Stimulated activated CD8-positive, alpha-beta memory T cell treated with anti-CD3 and anti-CD28 coated beads, Interleukin-7, amount 100 ng/mL, for 1 hour (primary cell): ENCODE measurements at places on chromosomes 3 and 15.

DNA sequence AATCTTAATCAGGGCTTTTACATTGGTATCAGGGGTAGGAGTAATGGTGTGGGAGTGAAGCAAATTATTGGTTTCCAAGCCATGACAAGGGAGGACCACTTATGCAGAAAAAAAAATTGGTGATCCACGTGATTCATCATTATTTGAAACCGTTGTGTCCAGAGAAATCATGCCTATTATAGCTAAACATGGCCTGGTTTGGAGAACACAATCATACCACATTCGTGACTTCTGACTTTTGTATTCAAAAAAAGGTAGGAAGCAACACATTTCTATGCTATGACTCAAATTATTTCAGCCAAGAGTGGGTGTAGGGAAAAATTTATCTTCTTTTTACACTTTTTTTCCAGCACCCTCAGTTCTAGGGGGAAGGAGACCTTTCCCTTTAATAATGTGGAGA, 924.3 kb upstream of the GBE1 start:
- no peak for DNase-seq

DNA sequence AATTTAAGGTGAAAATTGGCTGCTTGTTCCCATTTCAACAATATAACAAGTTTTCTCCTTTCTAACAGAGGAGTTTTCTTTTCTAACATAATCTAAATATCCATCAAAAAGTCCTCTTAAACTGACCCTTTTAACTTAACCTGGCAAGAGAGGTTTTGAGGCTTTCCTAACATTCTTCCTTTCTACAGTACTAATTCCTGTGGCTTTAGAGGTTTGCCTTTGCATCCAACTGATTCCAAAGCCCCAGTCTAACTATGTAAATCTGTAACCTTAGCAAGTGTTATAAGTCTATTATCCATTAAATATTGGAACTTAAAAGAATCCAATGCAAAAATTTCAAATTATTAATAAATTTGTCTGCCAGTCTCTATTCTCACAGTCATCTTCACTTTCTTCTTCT, 134.1 kb downstream of the ISL2 start:
- DNase-seq: no peak

- no peak for DNase-seq
Measured at GRCh38 chr3:31010491-31010890, 116.0 kb upstream of the GADL1 start.

GRCh38 chr3:57890874-57891273, 117.3 kb upstream of the FLNB start:
- DNase-seq: no peak

GRCh38 chr3:58137306-58137705, 73.5 kb downstream of the DNASE1L3 start:
- DNase-seq: no peak

GRCh38 chr3:195543500-195544229, 540 bp upstream of the PPP1R2 start:
- no peak for DNase-seq

DNA sequence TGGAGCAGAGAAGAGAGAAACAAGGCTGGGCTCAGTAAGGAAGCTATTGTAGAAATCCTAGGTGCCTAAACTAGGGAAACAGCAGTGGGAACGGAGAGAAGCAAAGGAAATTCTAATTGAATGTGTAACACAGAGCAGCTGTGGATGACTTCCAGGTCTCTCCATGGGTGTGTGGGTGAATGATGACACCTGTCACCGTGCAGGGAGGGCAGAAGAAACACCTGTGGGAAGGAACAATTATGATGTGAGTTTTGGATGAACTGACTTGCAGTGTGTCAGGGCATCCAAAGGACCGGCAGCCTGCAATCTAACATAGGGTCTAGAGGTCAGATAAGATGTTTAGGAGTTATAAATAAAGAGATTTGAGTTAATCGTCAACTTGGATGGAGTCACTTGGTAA, 144.2 kb downstream of the RYR3 start:
- DNase-seq: no peak

DNA sequence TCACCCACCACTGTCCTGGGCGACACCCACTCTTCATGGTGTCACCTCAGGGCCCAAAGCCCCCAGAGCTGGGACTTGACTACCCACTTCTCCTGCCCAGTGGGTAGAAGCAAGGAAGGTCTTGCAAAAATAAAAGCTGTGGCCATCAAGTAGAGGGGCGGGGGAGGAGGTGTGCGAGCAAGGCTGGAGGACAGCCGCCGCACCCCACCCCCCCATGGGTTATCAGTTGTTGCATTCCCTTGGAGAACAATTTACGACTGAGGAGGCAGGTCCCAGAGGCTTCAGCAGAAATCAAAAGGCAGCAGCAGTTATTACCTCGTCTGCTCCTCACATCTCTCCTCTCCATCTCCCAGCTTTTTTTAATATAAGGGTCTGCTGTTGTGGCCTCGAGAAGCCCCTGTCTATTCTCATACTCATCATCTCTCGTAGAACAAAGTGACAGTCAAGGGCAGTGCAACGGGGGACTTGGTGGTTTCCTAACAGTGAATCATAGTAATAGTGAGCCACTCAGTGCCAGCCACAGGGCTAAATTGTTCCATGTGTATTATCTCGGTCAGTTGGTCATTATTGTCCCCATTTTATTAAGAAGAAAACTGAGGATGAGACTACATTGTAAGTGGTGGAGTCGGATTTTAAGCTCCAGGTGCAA, 116.4 kb downstream of the PDCD6IP start:
- DNase-seq: no peak

GRCh38 chr3:173737167-173737808, 339.7 kb downstream of the NLGN1 start:
- DNase-seq: no peak

DNA sequence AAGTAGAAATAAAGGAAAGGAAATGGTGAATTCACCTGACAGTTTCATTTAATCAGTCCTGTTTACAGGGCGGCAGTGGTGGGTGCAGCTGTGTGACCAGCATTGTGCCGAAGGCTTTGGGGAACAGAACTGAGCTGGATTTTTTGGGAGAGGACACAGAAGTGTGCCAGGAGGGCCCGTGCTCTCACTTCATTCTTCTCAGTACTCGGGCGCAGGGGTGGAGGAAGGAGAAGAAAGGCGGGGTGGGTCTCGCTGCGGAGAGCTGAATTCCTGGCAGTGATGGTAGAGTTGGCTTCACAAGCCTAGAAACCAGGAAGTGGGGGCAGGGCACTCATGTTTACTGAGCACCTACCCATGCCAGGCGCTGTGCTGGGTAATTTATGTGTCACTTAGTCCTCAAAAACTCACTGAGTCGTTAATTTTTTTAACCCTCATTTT, 64.6 kb downstream of the CRTC3 start:
- peak; percentile 75 for DNase-seq

DNA sequence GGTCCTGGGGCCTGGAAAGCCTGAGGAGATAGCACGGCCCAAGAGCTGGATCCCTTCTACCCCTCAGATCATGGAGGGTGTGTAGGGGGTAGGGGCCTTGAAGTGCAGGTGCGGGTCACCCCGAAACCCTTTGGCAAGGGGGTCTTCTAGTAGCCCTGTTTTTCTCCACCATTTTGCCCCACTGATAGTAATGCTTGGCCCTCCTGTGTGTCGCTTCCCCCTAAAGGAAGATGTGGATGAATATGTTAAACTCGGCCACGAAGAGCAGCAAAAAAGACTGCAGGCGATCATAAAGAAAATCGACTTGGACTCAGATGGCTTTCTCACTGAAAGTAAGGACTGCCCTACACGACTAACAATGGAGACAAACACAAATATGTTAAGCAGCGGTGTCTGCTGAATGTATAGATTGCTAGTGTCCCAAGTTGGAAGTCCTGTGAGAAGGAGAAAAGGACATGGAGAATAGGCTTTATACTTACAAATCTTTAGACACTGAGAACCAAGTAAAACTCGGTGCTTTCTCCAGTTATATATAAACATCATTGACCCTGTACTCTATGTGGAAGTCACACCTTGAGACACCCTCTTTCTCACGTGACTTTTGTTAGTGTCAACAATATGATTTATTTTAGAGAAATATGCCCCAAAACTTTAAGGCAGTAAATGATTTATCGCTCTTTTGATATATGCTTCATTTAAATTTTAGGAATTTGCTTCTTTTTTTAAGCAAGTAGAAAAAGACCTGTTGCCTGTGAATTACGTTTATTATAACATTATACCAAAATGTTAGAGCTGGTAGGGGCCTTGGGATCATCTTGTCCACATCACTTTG, 802 bp downstream of the RCN2 start:
- DNase-seq: no peak

GRCh38 chr3:101521211-101521701, 8.2 kb upstream of the SENP7 start:
- DNase-seq: no peak

DNA sequence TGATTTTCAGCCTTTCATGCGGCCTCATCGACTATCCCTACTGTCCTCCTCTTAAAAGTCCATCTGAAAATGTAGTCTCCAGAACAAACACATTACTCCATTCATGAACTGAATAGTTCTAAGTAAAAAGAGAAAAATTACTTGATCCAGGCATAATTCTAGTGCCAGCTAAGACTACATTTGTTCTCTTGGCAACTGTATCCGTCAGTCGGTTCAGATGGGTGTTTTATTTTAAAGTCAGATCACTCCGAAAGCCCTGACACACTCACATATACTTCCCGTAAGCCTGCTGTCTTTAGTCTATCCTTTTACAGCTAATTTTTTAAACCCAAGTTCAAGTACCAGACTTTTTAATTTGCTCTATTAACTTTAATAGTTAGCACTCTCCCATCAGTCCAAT, 1102.7 kb downstream of the ROBO1 start:
- no peak for DNase-seq

DNA sequence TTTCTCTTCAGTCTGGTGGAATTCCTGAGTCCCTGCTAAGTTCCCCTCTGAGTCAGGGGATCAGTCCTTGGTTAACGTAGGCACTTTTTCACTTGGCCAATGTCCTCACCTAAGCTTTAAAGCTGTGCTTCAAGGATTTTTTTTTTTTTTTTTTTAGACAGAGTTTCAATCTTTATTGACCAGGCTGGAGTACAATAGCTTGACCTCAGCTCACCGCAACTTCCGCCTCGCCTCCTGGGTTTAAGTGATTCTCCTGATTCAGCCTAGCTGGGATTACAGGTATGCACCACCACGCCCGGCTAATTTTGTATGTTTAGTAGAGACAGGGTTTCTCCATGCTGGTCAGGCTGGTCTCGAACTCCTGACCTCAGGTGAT, 220.3 kb downstream of the STT3B start:
- no peak for DNase-seq

DNA sequence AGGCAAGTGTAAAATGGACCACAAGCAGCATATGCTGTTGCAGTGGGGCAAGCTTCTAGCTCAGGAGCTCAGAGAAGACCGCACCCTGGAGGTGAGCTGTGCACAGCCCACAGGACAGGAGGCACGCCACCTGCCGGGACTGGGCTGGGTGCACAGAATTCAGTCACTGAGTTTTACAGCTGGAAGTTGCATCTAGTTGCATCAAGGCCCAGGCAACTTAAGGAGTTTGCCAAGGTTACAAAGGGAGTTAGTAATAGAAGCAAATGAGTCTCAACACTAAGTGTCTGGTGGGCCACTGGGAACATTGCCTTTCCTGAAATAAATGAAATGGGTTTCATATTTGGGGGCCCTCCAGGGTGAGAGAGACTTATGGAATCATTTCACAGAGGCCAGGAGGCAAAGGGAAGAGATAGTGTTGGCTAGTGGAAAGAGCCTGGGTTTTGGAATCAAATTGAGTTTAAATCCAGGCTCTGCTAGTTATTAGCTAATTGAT, 36.0 kb upstream of the TIMP4 start:
- DNase-seq: no peak

- DNase-seq: no peak
Measured at GRCh38 chr3:58991026-58991425, 58.8 kb downstream of the CFAP20DC start.

- DNase-seq: no peak
Measured at GRCh38 chr3:43695443-43695842, 4.7 kb downstream of the ABHD5 start.

DNA sequence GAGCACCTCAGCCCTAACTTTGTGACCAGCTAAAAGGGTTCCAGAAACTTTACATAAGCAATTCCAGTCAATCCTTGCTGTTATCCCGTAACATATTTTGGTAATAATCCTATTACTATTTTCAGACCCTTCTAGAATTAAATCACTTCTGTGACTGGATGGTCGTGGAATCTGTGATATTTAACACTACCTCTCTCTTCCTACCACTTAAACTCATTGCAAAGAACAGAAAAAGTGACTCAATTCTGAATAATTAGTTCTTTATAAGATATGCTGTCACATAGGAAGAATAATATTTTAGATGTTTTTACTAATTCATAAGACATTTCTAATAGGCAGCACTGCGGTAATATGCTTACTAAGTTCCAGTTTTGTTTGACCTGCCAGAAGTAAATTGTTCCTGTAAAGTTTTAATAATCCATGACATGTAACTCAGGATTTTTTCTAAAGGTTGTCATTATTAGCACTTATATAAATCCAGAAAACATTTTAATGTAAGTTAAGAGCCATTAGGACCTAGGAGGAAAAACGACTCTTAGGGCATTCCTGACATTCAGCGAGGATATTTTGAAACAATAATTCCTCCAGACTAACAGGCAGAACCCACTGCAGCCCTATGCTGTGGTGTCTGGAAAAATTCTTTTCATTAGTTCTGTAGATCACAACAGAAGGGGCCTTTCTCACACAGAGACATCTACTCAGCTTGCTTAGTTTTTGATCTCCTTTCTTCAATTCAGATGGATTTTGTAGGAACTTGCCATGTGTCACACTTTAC, 113.3 kb upstream of the MBNL1 start:
- DNase-seq: no peak

- DNase-seq: no peak
Measured at GRCh38 chr15:35618260-35619188, 72.6 kb upstream of the DPH6 start.

DNA sequence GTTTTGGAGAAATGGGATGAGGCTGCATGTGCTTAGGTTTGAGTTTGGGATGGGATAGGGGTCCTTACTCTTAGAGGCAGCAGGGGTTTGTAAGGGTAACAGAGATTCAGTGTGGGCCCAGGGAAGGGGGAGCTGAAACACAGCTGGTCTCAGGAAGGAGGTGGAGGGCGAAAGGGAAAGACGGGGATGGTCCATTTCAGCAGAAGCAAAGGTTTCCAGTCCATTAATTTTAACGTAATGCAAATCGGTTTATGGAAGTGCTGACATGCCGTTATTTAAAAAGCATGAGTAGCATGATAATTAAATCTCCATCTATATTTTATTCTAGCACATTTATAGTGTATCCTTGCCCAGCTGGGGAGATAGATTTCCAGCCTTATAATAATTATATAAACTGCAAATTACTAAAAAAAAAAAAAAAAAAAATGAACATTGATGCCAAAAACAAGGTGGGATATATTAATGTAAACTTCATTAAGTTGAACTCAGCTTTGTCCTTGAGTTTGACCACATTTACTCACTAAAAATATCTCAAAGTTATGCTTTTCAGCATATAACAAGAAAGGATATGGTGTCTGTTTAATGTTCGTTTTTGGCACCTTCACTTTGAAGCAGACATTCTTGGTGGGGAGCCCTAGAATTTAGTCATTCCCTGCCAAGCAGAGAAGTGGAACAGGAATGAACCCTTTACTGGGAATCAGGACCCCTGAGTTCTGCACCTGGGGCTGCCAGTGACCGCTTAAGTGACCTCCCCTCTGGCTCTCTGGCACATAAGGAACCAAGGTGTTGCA, 234.7 kb downstream of the THSD4 start:
- DNase-seq: no peak
